ENCODE measurements at places on chromosomes 6 and 20.

DNA sequence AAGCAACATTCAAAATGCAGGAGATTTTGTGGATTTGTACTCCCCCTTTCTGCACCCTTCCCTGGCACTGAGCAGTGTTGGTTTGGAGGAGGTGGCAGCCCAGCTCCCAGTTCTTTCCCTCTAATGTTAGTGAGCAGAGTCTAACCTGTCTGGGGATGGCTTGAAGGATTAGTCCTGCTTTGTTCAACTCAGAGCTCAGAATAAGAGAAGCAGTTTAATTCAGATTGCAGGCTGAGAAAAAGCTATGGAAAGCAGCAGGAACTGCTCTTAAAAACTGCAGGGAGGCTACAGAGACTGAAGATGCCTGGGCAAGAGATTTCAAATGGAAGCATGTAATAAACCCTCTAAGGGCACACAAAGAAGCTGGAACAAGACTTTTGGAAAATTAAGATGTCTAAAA, 223.4 kb upstream of the GGTLC1 start:
- no peak for DNase-seq

- no peak for DNase-seq
Observed at GRCh38 chr6:162615016-162615705, 112.4 kb downstream of the PRKN start.

DNA sequence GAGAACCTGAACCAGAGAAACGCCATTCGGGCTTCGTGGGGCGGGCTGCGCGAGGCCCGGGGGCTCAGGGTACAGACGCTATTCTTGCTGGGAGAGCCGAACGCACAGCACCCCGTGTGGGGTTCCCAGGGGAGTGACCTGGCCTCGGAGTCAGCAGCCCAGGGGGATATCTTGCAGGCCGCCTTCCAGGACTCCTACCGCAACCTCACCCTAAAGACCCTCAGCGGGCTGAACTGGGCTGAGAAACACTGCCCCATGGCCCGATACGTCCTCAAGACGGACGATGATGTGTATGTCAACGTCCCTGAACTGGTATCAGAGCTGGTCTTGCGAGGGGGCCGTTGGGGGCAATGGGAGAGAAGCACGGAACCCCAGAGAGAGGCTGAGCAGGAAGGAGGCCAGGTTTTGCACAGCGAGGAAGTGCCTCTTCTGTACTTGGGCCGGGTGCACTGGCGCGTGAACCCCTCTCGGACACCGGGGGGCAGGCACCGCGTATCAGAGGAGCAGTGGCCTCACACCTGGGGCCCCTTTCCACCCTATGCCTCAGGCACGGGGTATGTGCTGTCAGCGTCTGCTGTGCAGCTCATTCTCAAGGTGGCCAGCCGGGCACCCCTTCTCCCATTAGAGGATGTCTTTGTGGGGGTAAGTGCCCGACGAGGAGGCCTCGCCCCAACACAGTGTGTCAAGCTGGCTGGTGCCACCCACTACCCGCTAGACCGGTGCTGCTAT, 904 bp downstream of the B3GALT4 start:
- peak; percentile 49 for DNase-seq

DNA sequence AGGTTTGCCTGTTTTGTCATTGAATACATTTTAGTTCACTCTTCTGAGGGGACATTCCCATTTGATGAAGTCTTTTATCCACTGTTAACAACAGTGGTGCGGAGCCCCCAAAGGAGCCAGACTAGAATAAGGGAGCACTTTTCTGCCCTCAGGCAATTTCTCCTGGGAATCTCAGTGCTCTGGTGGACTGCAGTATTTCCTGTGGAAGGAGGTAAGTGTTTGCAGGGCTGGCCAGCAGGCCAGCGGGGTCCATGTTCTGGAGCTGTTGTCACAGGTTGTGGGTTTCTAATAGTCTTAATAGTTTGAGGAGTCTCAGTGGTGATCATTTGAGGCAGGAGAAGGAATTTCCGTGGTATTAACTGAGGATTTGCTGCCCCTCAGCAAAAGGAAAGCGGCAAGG, 83.5 kb downstream of the ASXL1 start:
- DNase-seq: no peak

DNA sequence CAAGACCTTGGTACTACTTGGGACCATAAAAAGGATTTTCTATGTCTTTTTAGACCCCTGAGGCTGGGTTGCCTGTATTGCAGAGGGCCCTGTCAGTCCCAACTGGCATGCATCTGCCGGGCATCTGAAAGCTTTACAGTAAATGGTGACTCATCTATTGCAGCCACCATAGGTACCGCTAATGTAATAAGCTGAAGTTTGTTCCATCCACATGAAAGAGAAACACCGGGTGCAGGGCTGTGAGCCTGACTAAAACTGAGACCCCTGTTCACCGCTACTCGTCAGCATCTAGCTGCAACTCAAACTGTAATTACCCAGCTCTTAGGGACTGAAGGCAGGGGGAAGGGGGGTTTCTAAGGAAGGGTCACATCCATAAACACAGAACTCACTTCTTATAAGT, 49.5 kb downstream of the TRERF1 start:
- peak; percentile 50 for DNase-seq

DNA sequence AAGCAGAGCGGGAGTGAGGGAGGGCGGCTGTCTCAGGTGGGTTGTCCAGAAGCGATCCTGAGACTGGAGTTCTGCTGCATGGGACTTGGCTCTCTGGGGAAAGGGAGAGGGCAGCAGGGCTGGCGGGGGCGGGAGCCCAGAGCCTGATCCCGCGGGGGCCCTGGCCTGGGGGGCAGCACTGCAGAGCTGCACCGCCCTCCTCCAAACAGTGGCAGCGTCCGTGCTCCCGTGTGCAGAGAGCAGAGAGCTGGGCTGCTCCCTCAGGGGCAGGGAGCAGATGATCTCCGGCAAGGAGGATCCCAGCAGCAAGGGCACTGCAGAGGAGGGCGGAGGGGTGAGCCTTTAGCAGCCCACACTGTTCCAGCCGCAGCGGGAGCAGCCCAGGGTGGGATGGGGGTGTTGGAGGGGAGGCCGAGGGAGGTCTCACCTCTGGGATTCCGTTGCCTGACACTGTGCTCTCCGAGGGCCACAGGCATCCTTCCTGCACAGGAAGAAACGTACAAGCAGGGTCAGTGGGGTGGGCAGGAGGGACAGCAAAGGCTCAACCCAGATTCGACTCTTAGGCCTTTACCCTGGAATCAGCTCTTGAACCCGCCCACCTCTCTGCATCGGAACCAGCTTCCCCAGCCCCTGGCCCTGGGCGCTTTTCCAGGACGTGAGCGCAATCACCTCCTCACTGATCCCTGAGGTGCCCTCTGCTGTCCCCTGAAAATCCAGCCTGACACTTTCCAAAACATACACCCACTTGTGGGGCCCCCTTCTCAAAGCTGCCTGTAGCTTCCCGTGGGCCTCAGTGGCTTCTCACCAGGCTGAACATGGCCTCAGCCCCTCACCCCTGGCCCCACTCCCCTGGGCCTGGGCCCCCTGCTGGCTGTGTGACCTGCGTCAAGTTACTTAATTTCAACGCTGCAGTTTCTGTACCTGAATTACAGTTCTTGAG, 32.6 kb upstream of the ZBP1 start:
- DNase-seq: no peak

DNA sequence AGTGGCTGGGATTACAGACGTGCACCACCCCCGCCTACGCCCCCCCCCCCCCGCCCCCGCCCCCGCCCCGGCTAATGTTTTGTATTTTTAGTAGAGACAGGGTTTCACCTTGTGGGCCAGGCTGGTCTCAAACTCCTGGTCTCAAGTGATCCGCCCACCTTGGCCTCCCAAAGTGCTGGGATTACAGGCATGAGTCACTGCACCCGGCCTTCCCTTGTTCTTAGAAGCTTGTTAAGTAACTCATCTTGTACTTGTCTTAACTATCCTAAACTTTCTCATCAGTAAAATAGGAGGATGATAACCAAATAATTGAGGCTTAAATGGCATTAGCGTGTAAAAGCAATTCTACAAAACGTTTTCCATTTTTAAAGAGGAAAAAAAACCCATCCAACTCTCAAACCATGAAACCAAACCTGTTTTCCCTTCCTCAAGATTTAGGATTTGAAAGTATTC, 4.2 kb downstream of the CDYL start:
- peak; percentile 49 for DNase-seq

- peak; percentile 88 for DNase-seq
Observed at GRCh38 chr6:82017288-82017687, 230.3 kb downstream of the IBTK start.

GRCh38 chr6:25899123-25899522, 25.1 kb upstream of the SLC17A3 start:
- DNase-seq: no peak

- no peak for DNase-seq
Observed at GRCh38 chr20:43923322-43923721, 8.7 kb downstream of the TOX2 start.

GRCh38 chr20:2867081-2867864, 6.0 kb upstream of the PTPRA start:
- DNase-seq: peak; percentile 35

DNA sequence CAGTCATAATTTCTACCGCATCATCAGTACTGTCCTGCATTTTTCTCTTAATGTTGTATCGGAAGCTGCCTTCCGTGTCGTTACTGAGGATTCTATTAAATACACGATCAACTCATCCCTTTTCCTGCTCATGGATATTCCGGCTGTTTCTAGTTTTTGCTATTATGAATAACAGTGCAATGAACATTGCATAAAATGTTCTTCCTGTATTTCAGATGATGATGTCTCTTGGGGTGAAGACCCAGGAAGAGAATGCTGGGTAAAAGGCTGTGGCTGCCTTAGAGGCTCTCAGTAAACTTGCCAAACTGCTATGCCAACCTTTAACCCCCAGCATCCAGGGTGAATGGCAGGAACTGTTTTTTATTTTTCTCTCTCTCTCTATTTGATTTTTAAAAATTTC, 24.1 kb upstream of the EPB41L1 start:
- DNase-seq: no peak

DNA sequence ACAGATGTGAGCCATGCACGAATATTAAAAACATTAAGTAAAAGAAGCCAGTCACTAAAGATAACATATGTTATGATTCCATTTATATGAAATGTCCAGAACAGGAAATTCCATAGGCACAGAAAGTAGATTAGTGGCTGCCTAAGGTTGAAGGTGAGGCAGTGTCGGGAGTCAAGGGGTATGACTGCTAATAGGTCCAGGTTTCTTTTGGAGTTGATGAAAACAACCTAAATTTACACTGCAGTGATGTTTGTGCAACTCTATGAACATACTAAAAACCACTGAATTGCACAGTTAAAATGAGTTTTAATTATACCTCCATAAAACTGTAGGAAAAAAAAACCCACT, 14.4 kb downstream of the SRPK1 start:
- DNase-seq: no peak

GRCh38 chr6:41337709-41338108, 2.3 kb downstream of the NCR2 start:
- DNase-seq: no peak

DNA sequence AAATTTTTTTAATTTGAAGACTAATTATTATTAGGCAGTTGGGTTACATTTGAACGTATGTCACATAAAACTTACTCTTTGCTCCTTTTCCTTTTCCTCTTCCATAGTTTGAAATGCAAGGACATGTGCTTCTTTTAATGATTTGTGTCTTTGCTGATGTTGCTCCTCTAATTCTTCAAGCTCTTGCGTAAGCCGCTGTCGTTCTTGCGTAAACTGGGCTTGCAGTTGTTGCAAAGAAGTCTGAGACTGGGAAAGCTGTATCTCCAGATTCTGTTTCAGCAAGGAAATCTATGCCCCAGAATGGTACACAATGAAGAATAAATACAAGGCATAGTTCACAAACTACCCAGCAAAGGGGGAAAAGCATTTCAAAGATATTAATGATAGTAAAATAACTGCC, 45.1 kb upstream of the MCM9 start:
- no peak for DNase-seq

- DNase-seq: no peak
Observed at GRCh38 chr6:132499757-132500156, 13.2 kb downstream of the STX7 start.

DNA sequence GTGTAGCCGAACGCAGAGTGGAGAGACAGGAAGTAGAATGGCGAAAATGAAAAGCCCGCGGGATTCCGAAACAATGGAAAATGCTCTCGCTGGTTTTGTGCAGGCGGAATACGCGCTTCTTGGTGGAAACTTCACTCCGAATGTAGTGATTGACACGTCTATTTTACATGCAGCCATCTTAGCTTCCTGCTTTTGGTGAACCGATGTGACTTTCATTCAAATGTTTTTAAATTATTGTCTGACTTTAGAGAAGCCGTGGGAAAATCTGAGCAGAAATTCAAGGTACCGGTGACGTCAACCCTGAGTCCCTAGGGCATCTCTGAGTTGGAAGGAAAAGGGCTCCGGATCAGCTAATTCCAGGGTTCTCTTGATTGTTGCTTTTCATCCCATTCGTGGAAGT, 11.4 kb downstream of the GPX5 start:
- DNase-seq: peak; percentile 45

GRCh38 chr20:54361475-54361874, 113.9 kb upstream of the DOK5 start:
- DNase-seq: no peak

- DNase-seq: peak; percentile 20
Observed at GRCh38 chr6:13120483-13121482, 207.6 kb downstream of the TBC1D7 start.

DNA sequence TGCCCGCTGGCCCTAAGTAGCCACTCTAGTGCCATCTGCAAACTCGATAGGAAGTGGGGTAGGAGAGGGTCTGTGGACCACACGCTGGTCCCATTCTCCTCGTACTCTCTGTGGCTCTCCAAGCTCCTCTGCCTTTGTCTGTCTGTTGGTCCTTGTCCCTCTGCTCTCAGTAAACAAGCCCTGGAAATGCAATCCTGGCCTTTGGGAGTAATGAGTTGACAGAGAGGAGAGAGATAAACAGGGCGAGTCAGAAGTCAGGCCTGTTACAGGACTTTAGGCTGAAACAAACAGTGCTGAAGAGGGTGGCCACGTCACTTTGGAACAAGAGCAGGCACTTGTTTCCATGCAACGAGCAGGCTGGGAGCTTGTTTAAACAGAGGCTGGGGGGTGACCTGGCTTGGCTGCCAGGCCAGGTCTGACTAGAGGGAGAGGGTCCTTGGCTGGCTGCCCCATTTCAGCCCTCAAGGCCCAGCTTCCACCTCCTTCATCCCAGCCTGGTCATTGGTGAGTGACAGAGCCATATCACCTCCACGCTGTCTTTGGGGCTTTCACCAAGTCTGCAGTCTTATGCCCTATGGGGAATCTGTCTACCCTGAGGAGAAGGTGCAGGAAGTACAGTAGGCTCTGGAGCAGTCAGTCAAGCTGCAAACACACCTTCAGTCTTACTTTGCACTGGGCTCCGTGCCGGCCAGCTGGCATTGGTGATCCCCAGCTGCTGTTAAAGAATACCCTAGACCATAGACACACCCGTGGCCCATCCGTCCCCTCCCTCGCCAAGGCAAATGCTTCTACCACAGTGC, 22.6 kb downstream of the FOXP4 start:
- no peak for DNase-seq

GRCh38 chr6:127195833-127196232, 70.8 kb upstream of the RNF146 start:
- no peak for DNase-seq

- DNase-seq: no peak
Observed at GRCh38 chr20:10910535-10911178, 236.9 kb upstream of the JAG1 start.

All from HT1080 (cell line).